ENCODE measurements at places on chromosomes 2 and 18.
A peak's percentile ranks its signal among the peaks of the same experiment; 100 is the strongest.

GRCh38 chr18:66440433-66440832 is 163.5 kb downstream of the CDH19 start:
- no peak for DNase-seq

- no peak for DNase-seq
Measured at GRCh38 chr2:168120730-168121129, 126.7 kb downstream of the STK39 start.

GRCh38 chr2:6828299-6828584 is 37.5 kb downstream of the CMPK2 start:
- no peak for DNase-seq

DNA sequence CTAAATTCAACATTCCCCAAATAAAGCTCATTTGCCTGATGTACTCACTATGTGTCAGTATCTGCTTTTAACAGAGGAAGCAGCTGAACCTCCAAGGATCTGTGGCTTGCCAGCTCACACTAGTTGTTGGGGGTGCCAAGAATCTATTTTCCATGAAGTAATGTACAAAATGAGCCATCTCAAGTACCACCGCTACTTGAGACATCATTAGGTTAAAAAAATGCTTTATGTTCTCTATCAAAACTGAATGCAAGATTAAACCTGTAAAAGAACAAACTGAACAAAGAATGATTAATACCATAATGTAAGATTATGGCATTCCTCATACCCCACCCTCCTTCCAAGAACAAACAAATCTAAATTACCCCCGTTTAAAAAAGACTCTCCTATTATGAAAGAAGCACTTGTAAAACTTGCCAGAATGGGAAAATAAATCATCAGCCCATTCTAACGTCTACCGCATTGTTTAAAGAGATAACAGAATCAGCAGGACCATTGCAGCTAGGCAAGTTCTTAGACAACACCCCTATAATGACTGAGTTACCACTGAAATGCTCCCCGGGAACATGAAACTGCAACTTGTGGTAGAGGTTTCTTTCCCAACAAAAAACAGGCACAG is 471.6 kb downstream of the DLGAP1 start:
- no peak for DNase-seq

- no peak for DNase-seq
Measured at GRCh38 chr18:32707586-32707985, 65.2 kb downstream of the KLHL14 start.

DNA sequence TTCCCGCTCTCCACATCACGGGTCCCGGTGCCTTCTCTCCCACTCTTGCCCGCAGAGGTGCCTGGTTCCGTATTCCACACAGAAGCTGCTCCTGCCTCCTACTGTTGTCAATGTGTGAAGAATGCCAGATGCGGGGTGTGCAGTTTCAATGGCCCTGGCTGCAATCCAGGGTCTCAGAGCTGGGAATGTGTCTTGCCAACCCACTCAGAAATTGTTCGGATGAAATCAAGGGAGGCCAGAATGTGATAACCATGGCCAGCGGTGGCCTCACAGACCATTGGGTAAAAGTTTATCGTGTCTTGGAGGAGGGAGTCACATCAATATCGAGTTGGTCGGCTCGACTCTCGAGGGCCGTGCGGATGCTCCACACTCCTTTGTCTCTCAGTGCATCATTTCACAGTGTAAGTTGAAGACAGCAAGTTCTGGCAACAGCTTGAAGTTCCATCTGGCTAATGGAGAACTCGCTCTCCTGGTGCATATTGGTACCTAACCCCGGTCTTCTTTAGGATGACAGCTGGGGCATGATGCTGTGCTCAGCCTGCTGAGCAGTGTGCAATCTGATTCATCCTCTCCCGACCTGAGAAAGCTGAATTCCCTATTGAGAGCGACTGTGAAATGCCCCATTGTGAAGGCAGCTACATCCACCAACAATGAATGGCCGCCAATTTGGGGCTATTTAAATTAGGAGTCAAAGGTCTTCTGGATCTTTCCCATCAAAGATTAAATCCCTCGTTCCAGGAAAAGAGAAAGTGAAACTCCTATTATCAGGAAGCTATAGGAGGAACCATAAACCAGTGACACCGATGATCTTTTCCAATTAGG is 389.0 kb downstream of the SOX11 start:
- DNase-seq: no peak

DNA sequence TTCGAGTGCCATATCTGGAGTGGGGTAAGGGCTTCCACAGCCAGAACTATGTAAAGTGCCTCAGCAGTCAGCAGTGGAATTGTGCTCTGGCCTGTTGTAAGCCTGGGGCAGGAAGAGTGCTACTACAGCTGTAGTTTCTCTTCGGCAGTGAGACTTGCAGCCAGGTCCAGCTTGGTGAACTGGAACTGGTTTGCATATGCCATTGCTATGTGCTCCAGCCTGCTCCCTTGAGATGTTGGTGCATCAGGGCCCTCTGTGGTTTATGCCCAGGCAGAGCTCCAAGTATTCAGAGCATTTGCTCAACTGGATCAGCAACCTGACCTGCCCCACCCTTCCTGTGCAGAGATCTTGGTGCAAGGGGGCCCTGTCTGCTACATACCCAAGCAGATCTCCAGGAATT is 47.8 kb downstream of the ZNF804A start:
- peak; percentile 95 for DNase-seq

DNA sequence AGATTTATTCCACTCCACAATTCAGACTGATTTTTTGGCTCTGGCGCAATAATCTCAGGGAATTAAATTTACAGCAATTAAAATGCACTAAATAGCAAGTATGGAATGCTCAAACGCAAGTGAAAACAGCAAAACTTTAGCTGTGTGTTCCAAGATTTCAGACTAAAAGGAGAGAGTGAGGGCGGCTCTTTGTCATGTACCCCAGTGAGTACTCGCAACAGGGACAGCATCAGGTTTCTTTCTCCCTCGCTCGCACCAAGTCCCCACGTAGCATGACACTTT is 1.1 kb downstream of the ROCK2 start:
- DNase-seq: peak; percentile 25

- DNase-seq: no peak
Measured at GRCh38 chr2:116979916-116980764, 834.4 kb upstream of the DDX18 start.

- DNase-seq: no peak
Measured at GRCh38 chr2:26477911-26478253, at the start of gene OTOF. Gene OTOF, minus strand, starts transcription at chr2:26478124.

GRCh38 chr18:78920456-78921138 is 59.0 kb upstream of the SALL3 start:
- DNase-seq: no peak

DNA sequence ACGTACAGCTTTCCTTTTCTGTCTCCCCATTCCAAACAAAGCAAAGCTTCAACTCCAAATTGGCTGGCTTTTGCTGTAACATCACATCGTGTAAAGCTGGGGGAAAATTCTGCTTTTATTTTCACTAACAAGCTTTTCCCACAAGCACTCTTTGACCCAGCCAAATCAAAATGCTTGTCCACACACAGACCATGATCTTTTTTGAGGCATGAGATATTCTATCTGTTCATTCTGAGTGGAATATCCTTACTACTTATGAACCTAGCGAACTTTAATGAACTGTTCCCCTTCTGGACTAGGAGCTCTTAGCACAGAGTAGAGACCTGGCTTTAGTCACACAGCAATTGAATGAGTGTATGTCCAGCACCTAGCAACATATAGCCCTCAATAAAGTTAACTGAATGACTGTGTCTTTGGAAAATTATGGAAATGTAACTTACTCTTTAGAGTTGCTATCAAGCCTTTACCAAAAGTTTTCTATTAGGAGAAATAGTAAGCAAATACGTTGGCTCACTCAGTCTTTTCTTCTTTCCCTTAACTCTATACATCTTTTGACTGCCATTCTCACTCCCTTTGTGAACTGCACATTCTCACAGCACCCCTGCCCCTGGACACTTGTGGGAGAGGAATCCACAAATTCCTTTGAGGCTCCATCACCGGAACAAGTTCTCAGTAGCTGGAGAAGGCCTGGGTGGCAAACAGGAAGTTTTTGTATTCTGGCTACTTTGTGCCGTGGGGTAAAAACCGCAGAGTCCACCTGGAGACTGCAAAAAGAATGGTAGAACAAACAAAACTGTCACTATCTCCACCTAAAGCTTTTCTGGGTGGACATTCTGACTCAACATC is 1.3 kb upstream of the UBE2E3 start:
- no peak for DNase-seq

DNA sequence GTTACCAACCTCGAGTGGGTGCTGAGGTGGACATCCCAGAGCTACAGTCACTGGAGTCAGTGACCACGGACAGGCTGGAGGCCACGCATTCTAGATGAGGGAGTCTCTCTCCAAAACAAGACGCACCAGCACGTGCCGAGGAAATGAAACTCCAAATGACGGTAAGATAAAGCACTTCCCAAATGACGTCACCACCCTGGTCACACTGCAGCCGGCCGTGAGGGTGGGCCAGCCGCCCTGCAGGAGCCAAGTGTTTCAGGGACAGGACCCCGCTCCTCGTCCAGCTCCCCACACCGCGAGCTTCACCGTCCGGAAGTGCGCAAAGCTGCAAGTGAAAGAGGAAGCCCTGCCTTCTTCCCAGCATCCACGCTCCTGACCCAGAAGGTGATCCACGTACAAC is 99.4 kb downstream of the ZNF516 start:
- no peak for DNase-seq

- DNase-seq: no peak
Measured at GRCh38 chr2:134662751-134663150, 56.0 kb downstream of the TMEM163 start.

DNA sequence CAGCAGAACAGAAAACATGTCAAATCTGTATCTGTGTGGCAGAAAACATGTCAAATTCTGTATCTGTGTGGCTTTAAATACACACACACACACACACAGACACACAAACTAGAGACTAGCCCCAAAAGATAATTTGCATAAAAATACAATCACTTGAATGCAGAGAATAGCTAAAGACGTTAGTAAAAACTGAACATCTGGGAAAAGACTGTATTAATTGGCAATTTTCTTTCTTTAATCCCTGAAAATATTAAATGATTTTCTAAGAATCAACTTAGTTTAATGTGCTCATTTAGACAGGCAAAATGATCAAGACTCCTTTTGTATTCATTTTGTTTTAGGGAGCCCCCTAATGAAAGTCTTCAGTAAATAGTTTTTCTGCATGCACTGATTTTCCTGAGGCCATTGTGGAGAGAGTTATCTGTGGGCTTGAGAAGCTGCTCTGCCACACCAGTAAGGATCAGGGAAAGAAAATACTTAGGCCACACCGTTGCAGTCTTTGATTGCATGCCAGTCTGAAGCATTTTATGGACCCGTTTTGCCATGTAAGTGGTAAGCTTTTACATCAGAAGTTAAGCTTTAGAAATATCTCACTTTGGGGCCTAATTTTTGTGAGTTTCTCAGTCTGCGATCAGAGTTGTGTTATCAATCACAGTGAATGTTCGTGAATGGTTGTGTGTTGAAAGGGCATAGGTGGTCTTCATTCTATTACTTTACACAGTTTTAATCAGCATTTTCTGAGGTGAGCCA is 2.2 kb downstream of the SPATS2L start:
- DNase-seq: peak; percentile 69

DNA sequence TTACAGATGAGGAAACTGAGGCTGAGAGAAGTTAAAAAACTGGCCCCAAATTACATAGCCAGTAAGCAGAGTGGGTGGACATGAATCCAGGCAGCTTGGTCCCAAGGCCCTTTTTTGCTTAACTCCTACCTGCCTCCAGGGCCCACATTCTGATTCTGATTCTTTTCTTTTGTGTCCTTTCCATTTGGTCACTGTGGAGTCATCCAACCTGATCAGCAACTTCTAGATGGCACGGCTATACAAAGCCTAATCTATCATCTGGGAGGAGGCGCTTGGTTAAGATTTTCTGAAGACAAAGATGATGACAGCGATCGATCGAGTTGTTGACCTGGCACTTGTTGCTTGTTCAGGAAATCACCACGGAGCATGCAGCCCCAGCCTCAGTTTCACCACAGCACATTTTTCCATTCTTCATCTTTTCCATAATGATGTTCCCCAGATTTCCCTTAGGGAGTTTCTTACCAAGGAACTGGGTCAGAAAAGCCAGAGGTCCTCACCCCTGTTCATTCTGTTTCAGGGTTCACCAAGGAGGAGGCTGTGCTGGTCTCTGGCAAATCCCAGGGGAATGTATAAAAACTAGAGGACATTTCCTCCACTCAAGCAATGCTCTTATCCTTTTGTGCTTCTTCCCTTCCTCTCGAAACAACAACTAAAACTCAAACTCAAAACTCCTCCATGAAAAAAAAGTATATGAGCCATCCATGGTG is 6.9 kb upstream of the IGFBP2 start:
- no peak for DNase-seq

- no peak for DNase-seq
Measured at GRCh38 chr2:3641841-3642421, 16.1 kb upstream of the ALLC start.

DNA sequence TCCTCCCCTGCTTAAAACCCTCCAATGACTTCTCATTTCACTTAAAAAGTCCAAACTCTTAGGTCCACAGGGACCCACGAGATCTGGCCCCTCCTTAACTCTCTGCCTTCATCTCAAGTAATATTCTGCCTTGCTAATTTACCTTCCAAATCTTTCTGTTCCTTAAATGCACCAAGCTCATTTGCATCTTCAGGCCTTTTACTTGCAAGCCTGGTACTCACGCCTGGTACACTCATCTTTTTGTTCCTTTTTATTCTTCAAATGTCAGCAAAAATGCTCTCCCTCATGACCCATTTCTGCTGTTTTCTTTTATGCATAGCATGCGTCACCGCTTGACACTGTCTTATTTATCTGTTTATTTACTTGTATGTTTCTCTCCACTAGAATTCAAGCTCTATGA is 2.7 kb upstream of the WIPF1 start:
- DNase-seq: no peak

DNA sequence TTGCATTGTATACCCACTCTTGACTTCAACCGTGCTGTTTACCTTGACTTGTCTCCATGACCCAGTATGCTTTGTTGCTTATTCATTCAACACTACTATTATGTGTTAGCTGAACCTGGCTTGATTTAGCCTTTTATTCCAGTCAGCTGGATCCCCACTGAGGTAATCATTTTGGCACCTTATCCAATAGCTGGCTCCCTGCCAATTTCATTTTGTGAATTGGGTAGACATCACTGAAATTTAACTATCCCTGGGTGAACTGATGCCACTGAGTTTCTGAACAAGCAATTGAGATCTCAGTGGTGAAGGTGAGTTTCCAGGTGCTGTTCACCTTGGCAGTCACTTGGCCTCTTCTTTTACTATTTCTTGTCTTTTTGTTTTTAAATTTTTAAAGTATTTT is 584.3 kb downstream of the ADCYAP1 start:
- DNase-seq: no peak

- DNase-seq: no peak
Measured at GRCh38 chr2:161233858-161234431, 73.7 kb downstream of the TANK start.
